ENCODE measurements at places on chromosomes 12 and 14.

DNA sequence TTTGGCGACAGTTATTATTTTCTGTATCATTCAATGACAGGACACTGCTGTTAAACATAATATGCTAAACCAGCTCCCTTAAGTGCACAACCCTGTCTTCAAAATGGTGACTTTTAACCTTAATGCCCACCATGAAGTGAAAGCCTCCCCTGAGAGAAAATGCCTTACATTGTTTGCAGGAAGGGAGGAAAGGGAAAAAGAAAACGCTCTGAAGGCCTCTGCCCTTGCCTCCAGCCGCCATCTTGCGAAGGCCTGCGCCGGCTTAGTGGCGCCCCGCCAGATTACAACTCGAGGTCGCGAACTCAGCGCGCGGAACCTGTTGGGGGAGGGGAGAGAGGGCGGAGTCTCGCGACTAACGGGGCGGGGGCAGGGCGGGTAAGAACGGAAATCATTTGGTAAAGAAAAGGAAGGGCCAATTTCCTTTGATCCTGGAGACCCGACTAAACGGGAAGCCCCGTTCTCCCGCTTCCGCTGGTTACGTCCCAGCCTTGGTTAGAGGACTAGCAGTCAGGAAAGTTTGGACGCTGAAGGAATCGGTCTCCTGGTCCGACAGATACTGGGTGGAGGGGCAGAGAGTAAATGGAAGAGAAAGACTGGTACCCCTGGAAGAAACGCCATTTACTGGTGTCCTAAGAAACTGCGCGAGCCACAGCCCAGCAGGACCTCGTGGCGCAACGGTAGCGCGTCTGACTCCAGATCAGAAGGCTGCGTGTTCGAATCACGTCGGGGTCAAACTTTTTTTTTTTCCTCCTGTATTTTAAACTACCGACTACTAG is 11.6 kb upstream of the TMPO start:
- peak; percentile 49 for DNase-seq

DNA sequence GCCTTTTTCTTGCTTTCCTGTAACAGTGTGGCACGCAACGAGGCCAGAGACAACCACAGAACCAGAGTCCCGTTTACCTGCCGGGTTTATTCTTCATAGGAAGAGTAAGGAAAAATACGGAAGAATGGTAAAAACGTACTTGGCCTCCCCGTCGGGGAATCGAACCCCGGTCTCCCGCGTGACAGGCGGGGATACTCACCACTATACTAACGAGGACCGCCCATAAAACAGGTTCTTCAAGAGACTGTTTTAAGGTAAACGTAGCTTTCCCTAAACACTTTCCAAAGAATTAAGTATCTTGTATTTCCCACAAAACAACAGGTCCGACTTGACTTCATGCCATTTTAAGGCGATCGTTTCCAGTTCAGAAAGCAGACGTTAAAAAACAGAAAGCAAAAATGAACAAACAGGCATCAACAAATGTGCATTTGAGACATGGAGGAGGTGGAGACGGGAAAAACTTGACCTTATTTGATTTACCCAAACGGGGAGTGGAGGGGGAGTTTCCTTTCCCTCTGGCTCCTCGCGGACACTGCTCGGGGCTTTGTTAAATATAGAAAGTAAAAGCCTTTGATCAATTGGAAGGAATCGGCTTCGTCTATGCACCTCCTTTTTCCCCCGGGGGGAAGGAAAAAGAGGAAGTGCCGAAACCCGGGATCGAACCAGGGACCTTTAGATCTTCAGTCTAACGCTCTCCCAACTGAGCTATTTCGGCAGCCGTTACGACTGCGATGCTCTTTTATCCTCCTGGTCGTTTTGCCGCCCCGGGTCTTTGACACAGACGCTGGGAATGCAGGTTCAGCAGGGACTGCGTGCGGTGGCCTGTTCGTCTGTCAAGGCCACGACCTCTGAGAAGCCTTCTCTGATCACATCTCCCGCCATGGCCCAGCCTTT is 13.0 kb upstream of the UBC start:
- DNase-seq = no peak

DNA sequence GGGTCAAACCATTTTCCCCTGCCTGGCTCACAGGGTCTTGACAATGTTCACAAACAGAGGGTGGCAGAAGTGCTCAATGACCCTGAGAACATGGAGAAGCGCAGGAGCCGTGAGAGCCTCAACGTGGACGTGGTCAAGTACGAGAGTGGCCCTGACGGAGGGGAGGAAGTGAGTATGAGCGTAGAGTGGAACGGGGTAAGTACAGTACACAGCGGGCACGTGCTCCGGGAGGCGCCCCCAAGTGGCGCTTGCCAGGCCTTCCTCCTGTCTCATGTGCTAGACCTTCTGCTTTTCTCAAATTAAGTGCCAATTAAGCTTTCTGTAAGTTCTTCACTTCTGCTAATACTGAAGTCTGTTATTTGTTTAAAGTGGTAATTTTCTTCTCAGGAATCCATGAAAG is 35.9 kb downstream of the XRCC3 start:
- no peak for DNase-seq

- DNase-seq = no peak
Measured at GRCh38 chr12:92403210-92404175, 257.8 kb upstream of the BTG1 start.

DNA sequence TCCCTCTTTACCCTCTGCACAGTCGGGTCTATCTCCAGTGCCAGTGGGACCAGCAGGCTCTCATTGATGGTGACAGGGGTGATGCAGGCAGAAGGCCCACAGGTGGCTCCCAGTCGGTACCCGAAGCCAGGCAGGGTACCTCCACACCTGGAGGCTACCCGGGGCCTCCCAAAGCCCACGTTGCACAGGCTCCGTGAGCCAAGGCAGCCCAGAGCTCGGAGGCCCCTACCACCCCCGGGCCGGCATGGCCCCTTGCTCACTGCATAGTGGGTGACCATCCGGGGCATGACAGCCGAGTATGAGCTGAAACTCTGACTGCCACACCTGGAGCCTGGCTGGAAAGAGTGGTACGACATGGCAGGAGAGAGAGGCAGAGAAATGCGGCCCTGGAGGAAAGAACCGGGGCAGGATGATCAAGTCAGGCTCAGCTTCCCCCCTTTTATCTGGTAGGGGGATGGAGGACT is at the start of gene KRT82:
Gene KRT82 (minus strand): TSS at position 414 of the 464 bp plus-strand sequence. CDS start 58 bp downstream, at position 356.
- DNase-seq = no peak

DNA sequence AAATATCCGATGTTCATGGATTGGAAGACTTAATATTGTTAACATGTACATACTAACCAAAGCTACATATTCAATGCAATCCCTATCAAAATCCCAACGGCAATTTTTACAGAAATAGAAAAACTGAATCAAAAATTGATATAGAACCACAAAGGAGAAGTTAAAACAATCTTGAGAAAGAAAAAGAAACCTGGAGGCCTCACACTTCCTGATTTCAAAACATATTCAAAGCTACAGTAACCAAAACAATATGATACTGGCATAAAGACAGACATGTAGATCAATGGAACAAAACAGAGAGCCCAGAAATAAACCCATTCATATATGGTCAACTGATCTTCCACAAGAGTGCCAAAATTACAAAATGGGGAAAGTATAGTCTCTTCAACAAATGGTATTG is 5.4 kb upstream of the PELI2 start:
- DNase-seq = no peak

DNA sequence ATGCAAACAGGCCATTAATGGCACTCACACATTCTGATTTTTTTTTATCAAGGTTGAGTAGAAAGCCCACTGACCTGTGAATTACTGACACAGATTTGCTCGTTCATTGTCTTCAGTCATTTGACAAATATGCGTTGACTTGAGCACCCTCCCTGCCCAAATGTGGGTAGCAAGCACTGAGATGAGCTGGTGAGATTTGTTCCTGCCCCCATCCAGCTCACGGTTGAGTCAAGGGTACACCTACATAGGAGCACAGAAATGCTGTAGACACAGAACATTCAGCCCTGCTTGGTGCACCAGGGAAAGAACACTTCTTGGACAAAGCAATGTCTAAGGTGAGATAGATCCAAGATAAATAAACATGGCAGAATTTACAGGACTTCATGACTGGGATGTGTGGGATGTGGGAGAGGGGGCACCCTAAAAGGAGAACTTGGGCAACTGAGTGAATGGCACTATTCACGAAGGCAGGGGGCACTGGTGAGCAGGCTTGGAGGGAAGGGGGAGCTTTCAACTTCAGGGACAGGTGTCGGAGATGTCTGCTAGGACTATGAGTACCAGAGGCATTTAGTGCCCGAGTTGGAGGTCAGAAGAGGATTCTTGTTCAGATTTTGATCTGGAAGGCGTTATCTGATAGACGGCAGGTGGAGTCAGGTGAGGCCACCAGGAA is 213.4 kb downstream of the VRK1 start:
- no peak for DNase-seq

- no peak for DNase-seq
Measured at GRCh38 chr14:69705706-69706105, 61.2 kb upstream of the SRSF5 start.

DNA sequence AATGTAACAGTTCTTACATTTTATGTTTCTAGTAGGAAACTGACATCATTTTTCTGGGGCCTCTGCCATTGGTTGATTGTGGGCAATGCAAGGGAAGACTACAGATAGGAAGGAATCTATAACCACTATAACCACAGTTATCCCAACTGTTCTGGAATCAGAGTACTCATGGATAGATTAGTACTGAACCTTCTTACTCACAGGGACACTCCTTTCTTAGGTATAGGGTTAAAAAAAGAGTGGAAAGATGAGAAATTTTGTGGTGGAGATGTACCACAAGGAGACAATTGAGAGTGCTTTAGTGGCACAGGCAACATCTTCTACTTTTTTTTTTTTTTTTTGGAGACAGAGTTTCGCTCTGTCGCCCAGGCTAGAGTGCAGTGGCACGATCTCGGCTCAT is 21.0 kb downstream of the TMEM116 start:
- DNase-seq = no peak

GRCh38 chr12:12294215-12295005 is 27.6 kb upstream of the LRP6 start:
- no peak for DNase-seq

GRCh38 chr14:74144789-74145188 is 60.0 kb downstream of the LIN52 start:
- DNase-seq = no peak

GRCh38 chr14:91693346-91693745 is 38.5 kb downstream of the CATSPERB start:
- no peak for DNase-seq

DNA sequence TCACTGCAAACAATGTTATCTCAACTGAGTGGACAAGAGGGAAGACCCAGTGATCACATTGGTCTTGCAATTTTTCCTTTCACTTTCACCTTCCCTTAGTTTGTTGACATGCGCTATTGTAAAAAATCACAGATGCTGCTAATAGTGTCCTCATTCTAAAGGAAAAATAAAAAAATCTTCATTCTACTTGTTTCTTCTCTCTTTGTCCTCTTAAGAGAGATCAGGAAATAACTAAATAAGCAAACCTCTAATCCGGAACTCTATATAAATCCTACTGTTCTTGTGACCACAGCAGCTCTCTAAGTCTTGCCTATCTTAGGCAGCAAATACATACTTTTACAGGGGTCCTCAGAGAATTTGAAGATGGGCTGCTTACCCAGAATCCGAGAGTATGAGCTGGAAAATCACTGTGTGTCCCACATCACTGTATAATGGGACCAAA is 257.7 kb downstream of the NAV3 start:
- no peak for DNase-seq

DNA sequence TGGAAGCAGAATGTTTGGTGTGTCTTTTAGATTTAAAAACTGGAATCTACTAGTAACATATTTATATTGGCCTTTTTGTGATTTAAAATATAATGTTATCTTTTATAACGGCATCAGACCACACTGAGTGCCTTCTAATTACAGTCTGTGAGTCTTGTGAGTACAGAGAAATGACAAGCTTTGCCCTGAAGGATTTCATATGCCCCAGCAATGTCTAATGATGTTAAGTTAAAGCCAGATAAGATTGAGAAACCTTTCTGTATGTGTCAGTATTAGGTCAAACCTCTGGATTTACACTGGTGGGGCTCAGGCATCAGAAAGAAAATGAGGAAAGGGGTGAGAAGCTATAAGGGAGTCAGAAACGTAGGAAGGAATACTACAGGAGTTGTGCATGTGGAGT is 25.2 kb downstream of the PLEKHA5 start:
- DNase-seq = no peak

DNA sequence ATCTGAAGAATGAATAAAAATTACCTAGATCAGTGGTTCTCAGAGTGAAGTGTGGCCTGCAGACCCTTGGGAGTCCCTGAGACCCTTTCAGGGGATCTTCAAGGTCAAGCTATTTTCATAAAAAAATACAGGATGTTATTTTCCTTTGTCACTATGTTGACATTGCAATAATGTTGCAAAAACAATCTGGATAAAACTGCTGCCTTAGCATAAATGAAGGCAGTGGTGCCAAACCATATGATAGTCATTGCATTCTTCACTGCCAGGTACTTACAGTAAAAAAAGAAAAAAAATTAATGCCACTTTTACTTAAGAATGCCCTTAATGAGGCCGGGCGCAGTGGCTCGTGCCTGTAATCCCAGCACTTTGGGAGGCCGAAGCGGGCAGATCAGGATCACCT is 2.0 kb upstream of the CD4 start:
- DNase-seq = no peak

GRCh38 chr14:28488684-28489083 is 277.9 kb upstream of the FOXG1 start:
- no peak for DNase-seq

- no peak for DNase-seq
Measured at GRCh38 chr14:65580973-65581372, 168.4 kb downstream of the FUT8 start.

- DNase-seq = no peak
Measured at GRCh38 chr12:120757226-120757742, 31.7 kb downstream of the ACADS start.

DNA sequence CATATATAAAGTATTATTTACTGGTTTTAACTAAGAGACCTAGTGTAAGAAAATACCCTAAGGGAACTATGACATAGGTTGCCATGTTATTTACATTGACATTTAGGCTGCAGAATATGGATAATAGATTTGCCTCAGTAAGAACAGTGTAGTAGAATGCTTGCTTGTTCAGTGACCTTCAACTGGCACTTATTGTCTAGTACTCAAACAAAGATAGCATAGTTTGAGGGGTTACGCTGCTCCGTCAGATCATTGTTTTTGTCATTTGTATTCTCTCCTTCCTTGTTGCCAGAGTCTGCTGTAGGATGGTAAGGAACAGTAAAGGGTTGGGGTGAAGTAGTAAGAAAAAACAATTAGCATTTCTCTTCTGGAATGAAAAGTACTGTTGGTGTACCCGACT is 33.2 kb downstream of the TOGARAM1 start:
- no peak for DNase-seq

DNA sequence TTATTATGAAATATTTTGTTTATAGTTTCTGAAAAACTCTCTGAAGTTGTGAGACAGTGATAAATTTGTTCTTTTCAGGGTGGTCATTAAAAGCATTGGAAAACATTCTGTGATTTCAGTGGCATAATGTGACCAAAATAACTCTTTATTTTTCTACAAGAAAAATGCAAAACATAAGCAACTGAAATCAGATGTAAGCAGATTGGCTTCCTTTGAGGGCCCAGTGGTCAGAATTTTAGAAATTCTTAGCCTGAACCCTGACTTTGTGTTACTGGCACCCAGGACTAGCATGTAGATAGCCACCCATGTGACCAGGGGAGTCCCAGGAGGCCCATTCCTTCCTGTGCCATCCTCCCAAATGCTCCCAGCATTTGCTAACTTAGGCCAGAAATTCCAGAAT is 145.6 kb upstream of the SLC38A2 start:
- DNase-seq = no peak

- DNase-seq = no peak
Measured at GRCh38 chr12:90008277-90008676, 299.6 kb upstream of the ATP2B1 start.

GRCh38 chr12:118650586-118650960 is 274.2 kb downstream of the SUDS3 start:
- no peak for DNase-seq

All from NCI-H1048 (cell line).